Stimulated activated CD4-positive, alpha-beta T cell treated with anti-CD3 and anti-CD28 coated beads, TNF-alpha, amount 100 ng/mL, for 48 hours (primary cell): ENCODE measurements at places on chromosomes 7 and 10.

- no peak for DNase-seq
These were observed 243.6 kb upstream of the IGFBP3 start for GRCh38 chr7:46164629-46165028.

GRCh38 chr10:61869774-61870525 is 31.5 kb upstream of the ARID5B start:
- no peak for DNase-seq

DNA sequence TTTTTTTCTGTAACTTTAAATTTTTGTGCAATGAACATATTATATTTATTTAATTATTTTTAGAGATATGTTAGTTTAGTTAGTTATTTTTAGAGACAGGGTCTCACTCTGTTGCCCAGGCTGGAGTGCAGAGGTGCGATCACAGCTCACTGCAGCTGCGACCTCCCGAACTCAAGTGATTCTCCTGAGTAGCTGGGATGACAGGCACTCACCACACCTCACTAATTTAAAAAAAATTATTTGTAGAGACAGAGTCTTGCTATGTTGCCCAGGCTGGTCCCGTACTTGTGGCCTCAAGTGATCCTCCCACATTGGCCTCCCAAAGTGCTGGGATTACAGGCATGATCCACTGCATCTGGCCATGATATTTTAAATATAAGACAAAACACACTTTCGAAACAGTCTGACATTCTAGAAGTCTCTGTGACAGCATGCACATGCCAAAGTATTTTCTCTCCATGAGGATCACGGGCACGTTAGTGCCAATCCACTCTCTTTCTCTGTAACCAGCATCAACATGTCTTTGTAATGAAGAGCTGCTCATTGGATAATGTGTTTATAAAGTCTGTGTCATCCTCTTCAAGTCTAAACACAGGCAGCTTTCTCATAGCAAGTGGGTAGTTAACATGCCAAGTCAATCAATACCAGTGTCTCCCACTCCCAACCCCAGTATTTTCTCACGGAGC is 137.4 kb downstream of the GLI3 start:
- no peak for DNase-seq

DNA sequence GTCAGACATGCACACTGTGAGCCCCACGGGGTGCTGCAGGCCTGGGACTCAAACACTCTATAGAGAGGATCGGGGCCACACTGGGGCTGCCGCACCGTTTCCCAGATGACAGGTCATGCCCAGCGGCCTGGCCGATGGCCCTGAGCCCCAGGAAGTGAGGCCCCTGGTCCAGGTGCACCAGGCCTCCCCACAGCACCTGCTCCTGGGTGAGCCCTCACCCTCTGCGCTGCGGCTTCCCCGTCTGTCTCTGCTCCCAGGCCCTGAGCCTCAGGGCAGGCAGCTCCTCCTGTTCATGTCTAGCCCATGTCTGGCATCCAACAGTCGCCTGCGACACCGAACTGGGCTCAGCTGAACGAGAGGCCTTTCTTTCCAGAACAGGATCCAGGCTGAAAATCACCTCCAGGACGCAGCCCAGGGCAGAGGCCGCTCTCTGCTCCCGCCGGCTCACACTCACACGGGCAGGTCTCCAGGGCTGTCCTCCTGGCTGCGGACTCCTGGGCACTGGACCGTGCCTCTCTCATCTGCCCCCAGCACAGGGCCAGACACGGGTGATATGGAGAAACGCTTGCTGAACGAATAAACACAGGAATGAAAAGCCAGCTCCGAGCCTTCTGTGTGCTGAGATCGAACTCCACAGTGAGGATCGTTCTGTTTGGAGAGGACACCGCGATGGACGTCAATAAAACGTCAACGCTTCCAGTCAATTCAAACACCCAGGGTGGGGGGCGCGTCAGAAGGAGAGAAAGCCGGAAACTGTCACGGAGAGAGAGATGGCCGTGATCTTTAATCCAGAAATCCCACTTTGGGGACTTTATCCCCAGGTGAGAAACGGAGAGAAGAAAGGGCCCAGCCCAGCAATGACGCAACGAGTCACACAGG is 202.4 kb downstream of the ELFN1 start:
- no peak for DNase-seq

- DNase-seq: no peak
These were observed 387.1 kb downstream of the INHBA start for GRCh38 chr7:41315764-41316163.

DNA sequence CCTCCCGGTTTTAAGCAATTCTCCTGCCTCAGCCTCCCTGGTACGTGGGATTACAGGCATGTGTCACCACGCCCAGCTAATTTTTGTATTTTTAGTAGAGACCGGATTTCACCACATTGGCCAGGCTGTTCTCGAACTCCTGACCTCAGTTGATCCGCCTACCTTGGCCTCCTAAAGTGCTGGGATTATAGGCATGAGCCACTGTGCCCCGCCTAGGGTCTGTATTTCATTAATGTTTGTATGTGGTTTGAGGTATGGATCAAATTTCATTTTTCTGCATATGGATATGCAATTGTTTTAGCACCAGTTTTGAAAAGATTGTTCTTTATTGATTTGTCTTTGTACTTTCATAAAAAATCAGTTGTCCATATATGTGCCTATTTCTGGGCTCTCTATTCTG is 26.0 kb downstream of the CYP26A1 start:
- DNase-seq: no peak

- no peak for DNase-seq
These were observed 94.6 kb upstream of the SMNDC1 start for GRCh38 chr10:110399106-110399964.

GRCh38 chr7:69295977-69296376 is 302.3 kb upstream of the AUTS2 start:
- DNase-seq: no peak

DNA sequence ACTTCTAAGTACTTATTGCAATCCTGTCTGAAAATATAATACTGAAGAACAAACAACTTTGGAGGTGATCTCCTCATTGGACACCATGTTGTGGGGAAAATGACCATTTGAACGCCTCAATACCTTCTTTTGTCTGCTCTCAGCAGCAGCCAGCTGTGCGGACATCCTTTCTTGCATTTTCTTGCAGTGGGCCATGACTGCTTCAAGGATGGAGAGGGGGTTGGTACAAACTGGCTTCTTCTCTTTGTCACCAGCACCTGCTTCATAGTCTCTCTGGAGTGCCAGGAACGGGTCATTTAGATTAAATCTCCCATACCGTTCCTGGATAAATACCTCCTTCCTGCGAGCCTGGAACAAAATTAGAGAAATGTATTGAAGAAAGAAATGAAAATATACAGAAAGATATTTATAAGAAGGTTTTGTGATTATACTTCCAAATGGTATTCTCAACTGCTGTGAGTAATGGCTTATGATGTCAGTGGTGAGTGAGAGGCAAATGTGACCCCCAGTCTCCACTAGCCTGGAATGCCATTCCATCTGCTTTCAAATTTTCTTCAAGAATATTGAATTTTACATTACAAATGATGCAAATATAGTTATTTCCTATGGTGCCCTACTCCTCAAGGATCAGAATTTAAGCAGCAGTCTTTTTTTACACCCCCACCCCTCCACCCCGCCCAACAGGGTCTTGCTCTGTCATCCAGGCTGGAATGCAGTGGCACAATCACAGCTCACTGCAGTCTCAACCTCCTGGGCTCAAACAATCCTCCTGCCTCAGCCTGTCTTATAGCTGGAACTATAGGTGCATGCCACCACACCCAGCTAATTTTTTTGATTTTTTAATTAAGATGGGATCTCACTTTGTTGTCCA is 62.4 kb downstream of the CTTNBP2 start:
- DNase-seq: no peak

DNA sequence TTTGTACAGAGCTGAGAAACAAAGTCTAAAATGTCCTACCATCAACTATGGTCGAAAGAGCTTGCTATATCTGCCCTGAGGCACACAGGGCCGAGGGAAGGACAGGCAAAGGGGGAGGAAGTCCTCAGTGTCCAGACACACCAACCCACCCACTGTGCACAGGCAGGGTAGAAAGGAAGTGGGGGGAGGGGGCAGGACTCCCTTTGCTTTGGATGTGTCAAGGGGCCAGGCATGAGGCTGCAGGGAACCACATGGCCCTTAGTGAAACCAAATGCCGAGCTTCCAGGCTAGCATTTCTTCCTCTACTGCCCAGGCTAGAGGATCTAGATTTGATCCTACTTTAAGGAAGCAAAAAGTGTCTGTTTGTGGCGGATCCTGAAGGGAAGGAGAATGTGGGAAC is 28.6 kb downstream of the KCNH2 start:
- DNase-seq: no peak

DNA sequence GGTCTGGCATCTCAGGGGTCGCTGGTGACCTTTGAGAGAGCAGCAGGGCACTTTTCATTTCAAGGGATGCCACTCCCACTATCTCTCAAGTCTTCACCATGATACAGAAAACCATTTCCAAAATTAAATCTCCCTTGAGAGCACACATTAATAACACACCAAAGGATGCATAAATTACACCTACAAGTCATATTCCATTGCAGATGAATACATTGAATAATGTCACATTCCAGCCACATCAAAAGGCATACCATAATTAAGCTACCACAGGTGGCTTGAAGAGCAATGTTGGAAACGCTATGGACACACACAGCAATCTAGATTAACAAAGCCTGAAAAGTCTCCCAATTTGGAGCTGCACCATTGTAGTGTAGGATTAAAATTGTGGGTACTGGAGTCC is 353.3 kb upstream of the ZMIZ1 start:
- DNase-seq: no peak

- DNase-seq: no peak
These were observed 75.2 kb downstream of the PARD3 start for GRCh38 chr10:34739915-34740314.

GRCh38 chr7:139720186-139720585 is 57.6 kb downstream of the HIPK2 start:
- DNase-seq: no peak

GRCh38 chr10:116683821-116684220 is 58.5 kb downstream of the HSPA12A start:
- DNase-seq: no peak

DNA sequence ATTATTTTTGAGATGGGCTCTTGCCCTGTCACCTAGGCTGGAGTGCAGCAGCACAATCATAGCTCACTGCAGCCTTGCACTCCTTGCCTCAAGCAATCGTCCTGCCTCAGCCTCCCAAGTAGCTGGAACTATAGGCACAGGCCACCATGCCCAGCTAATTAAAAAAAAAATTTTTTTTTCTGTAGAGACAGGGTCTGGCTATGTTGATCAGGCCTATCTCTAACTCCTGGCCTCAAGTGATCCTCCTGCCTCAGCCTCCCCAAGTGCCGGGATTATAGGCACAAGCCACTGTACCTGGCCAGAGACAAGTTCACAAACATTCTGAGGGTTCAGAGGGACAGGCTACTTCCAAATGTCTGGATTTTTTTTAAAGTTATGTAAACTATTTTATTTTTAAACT is 32.1 kb upstream of the PURB start:
- DNase-seq: no peak

- no peak for DNase-seq
These were observed 181.6 kb downstream of the SND1 start for GRCh38 chr7:127833641-127834040.

DNA sequence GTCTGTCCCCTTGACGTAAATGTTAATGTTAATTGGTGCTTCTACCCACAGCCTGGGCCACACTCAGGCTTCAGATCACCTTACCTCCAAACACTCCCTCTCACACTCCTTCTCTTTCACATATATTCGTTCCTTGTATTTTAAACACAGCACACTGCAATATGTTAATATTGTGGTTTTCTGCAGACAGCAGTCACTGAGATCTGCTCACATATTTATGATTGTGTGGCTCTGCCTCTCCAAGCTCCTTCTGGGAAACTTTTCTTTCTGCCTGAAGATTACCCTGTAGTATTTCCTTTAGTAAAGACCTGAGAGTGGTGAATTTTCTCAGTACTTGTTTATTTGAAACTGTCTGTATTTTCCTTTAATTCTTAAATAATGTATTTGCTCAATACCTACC is 104.7 kb downstream of the VWC2 start:
- DNase-seq: no peak

- no peak for DNase-seq
These were observed 127.6 kb downstream of the SLC16A9 start for GRCh38 chr10:59582058-59582457.

GRCh38 chr7:152419473-152420429 is 16.1 kb downstream of the KMT2C start:
- DNase-seq: no peak

GRCh38 chr7:84057576-84057975 is 137.0 kb downstream of the SEMA3A start:
- DNase-seq: no peak

GRCh38 chr10:78750418-78750817 is 318.3 kb upstream of the ZMIZ1 start:
- DNase-seq: no peak

DNA sequence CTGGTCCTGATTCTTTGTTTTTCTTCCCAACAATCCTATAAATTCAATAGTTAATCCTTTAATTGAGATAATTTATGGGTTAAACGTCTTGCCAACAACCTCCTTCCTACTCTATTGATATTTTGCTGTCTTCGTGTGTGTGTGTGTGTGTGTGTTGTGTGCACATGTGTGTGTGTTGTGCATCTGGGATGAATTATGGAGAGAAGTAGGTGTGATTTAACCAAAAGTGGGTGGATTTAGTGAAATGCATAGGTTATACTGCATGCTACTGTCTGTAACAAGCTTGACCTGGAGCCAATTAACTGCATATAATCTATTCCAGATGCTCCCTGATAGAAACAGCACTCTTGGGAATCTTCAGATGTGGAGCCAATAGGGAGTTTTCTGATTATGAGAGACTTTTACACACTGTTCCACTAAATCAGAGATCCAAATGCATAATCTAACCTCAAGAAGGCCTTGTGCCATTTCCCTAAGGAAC is 61.2 kb downstream of the SEMA3D start:
- no peak for DNase-seq

- no peak for DNase-seq
These were observed 11.0 kb upstream of the LFNG start for GRCh38 chr7:2508327-2509215.

DNA sequence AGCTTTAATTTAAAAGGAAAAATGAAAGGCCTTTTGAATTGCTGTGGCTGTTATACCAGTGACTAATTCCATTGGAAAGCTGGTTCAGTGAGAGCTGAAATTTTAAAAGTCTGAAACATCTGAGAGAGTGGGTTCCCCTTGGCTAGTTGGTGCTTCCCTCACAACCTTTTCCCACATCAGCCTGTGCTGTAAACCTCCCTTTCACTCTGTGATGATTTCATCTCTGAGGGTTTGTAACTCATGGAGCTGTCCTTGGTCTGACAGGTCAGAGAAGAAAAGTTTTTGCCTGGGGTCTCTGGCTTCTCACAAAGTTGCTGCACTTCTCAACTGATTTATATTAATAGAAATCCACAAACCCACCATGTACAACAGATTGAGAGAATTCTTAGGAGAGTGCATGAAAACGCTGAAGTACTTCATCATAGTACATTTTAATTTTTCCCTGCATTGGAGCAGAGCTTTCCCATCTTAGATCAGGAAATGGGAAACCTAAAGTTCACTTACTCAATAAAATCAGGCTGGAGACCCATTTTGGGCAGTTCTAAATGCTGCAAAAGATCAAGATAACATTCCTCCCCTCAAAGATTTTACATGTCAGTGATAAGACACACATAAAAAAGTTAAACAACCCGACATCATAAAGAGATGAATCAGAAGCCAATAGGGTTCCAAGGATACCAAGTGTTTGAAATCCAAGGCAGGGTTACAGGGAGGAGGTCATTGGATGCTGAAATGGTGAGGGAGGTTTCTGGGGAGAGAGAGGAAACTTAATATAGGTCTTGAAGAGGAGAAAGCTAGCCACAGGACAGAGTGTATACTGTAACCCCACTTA is 157.0 kb upstream of the MKLN1 start:
- DNase-seq: no peak
